Stimulated activated CD8-positive, alpha-beta memory T cell treated with anti-CD3 and anti-CD28 coated beads, Interleukin-4, amount 100 ng/mL, for 1 hour (primary cell): ENCODE measurements at places on chromosomes 13 and 19.

- DNase-seq = no peak
These were observed 8.1 kb downstream of the PEG3 start for GRCh38 chr19:56832352-56832928.

- DNase-seq = no peak
These were observed 2.8 kb downstream of the MYADM start for GRCh38 chr19:53870485-53870844.

DNA sequence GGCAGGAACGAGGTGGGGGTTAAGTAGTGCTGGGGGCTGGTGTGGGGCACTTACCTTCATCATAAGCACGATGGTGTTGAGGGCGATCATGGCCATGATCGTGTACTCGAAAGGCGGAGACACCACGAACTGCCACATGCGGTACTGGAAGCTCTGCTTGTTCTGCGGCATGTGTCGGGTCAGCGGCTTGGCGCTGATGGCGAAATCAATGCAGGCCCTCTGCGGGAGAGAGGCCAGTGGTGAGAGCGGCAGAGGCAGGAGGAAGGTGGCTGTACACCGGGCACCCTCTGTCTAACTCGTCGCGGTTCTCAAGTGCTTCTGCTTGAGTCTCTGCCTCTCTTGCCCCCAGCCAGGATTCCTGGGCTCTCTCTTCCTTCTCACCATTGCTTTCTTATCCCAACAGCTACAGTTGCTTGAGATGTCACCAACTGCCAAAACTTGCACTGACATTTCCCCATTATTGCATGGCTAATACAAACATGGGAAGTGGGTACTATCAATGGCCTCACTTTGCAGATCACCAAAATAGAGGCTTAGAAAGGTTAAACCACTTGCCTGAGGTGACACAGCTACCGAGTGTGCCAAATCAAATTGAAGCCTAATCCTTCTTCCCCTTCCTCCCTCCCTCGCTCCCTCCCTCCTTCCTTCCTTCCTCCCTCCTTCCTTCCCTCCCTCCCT is 105.0 kb downstream of the IER2 start:
- DNase-seq = no peak

GRCh38 chr19:17755977-17756670 is 4.8 kb downstream of the FCHO1 start:
- DNase-seq = no peak

DNA sequence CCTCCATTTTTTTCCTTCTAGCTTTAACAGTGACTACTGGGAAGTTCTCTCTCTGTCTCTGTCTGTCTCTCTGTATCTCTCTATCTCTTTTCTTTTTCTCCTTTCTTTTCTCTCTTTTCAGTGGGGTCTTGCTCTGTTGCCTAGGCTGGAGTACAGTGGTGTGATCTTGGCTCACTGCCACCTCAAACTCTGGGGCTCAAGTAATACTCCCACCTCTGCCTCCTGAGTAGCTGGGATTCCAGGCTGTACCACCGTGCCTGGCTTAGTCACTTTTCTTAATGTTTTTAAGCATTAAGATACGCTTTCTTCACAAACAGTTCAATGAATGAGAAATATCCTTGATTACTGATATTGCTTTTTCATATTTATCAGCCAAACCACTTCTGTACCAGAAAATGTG is 13.1 kb downstream of the PCCA start:
- no peak for DNase-seq

DNA sequence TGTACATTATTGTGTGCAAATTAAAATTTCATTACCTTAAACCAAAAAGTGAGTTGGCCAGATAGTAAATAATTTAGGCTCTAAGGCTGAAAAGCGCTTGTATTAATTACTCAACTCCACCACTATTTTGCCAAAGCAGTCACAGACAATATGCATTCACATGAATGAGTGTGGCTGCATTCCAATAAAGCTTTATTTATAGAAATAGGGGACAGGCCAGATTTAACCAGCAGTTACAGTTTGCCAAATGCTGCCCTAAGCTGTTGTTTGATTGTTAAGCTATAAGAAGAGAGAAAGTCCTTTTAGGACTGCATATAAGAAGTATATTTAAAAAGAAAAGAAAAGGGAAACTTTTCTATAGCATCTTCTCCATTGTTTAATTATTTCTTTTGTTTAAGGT is 342.6 kb downstream of the ITGBL1 start:
- no peak for DNase-seq

GRCh38 chr13:36362251-36362650 is 16.1 kb upstream of the SPART start:
- DNase-seq = no peak

GRCh38 chr19:11332822-11333221 is 6.6 kb downstream of the RAB3D start:
- no peak for DNase-seq
